ENCODE measurements at places on chromosomes 1 and 21. TPM values are rescaled to one million over a fixed set of nuclear protein-coding genes. Genes with fewer than 3 reads are reported as not detected.

DNA sequence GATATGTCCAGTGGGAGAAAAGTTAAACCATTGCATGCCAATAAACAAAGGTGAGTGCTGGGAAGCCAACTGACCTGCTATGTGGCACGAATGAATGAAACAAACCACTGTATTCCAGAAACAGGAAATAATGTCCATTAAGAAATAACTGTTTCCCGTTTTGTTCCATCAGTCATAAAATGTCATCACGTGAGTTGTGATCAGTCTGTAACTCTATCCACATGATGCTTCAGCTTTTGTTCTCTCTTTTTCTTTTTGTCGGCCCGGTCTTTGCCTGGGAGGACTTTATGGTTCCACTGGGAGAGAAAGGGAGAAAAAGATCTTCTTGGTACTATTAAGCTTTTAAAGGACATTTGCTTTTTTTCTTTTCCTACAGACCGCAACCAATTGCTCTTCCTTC lies 179.9 kb downstream of the TGFB2 start:
- no peak for DNase-seq

- DNase-seq, result no peak
Measured at GRCh38 chr1:161115132-161115711, 2.6 kb downstream of the PFDN2 start.

DNA sequence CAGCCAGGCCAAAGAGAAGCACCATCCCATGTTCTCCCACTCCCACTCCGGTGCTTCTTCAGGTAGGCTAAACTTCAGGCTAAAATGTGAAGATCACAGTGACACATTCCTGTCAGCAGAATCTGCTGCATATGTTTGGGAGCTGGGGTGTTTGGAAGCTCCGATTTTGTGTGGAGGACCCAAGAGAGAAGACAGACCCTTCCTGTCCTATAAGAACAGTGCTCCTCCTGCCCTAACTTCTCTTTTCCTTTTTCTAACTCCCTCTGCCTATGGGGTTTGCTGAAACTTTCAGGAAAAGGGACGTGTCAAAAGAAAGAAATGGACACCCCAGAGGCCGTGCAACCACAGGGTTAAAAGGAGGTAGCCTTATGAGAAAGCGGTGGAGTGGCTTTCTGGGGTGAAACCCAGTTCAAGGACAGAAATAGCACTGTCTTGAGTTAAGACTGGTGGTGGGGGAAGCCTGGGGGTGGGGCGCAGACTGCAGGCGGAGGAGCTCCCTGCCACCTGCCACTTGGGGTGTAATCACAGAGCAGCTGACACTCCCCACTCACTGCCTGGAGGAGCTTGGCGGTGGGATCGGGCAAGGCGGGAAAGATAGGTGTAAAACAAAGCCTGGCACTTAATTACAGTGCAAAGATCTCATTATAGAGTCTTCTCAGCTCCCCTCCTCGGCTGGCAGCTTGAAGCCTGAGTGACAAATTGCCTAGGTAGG lies 645 bp upstream of the TLR5 start:
- DNase-seq, result no peak

- DNase-seq, result no peak
Measured at GRCh38 chr21:35530766-35531165, 481.7 kb upstream of the RUNX1 start.

DNA sequence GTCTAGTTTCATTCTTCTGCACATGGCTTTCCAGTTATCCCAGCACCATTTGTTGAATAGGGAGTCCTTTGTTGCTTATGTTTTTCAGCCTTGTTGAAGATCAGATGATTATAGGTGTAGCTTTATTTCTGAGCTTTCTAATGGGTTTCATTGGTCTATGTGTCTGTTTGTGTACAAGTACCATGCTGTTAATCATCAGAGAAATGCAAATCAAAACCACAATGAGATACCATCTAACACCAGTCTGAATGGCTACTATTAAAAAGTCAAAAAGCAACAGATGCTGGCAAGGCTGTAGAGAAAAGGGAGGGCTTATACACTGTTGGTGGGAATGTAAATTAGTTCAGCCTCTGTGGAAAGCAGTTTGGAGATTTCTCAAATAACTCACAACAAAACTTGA lies 321.5 kb upstream of the PTBP2 start:
- DNase-seq, result no peak

DNA sequence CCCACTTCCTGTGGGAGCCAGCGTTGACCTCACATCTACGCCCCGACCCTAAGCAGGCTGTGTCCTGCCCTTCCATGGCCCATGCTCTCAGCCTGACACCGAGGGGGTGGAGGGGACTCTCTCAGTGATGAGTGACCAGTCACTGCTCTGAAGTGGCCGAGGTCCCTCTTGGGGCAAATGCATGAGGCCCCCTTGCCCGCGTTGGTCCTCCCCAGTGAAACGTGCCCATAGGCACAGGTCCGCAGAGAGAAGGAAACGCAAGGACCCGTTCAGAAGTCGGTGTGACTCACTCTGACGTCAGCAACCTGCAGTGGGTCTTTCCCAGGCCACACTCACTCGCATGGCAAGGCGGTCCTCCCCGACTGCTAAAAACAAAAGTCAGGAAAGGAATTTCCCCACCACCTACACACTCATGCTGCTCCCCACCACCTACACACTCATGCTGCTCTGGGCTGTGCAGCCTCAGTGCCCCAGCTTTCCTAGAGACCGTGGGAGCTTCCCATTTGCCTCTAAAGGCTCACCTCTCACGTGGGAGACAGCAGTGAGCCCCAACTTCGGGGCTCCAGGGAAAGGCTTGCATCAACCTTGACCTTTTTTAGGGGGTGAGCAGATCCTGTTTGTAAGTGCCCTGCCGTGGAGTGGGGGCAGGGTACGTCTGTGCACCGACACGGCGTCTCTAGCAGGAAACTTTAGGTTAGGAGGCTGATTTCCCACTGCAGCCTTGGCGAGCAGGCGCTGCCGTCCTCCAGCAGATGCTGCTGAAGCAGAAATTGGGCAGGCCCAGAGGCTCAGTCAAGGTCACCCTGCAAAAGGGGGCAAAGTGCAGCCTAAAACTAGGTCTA lies 11.4 kb downstream of the UBASH3A start:
- no peak for DNase-seq

DNA sequence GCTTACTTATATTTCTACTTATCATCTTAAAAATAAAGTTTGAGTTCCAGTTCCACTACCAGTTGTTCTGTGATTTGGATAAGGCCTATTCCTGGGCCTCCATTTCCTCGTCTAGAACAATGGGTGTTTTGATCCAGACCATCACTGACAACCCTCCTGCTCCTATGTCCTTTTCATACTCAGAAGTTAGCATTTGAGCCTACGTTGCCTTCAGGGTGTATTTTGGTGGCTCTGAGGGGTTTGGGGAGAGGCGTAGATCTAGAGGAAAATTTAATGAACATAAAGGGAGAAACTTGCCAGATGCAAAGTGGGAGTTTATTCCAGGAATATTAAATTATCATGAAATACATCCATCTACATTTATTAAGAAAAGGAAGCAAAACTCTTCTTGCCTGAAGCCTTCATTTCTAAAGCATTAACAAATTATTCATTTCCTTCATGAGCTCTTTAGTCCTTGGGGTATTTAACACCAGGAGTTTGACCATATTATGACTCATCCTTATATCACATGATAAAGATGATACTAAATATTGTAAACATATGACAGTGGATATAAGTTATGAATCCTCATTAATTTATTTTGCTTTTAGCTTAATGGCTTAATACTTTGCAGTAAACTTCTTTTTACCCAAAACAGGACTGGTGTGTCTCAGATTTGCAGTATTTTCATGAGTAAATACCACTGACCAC lies 47.2 kb upstream of the SYT14 start:
- no peak for DNase-seq

DNA sequence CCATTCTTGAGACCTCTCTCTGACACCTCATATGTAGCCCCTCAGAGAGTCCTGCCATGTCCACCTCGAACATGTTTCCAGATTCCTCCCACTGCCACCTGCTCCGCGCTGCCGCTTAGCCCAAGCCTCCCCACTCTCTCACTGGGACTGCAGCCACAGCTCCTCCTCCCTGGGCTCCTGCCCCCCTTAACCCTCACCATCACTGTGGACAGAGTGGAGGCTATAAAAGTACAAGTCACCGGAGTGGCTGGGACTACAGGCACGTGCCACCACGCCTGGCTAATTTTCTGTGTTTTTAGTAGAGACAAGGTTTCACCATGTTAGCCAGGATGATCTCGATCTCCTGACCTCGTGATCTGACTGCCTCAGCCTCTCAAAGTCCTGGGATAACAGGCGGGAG lies 77.0 kb downstream of the VWA5B1 start:
- DNase-seq, result no peak

- no peak for DNase-seq
Measured at GRCh38 chr1:11373895-11374747, 101.1 kb downstream of the UBIAD1 start.

DNA sequence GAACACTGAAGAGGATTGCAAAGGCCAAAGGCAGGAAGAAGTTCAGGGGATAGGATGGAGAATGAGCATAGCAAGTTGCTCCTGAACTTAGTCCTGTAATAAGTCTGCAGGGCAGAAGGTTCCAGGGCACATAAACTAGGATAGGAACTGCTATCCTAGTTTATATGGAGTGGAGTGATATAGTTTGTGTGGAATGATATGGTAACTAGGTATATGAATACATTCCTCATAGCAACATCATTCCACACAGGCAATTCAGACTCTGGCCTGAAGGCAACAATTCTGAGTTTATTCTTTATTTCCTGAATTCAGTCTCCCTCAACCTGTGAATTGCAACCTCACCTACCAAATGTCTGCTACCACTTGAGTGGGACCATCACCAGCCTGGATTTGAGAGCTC lies 154.9 kb upstream of the GREM2 start:
- DNase-seq, result no peak

- no peak for DNase-seq
Measured at GRCh38 chr21:33654412-33654811, 12.1 kb downstream of the ITSN1 start.

DNA sequence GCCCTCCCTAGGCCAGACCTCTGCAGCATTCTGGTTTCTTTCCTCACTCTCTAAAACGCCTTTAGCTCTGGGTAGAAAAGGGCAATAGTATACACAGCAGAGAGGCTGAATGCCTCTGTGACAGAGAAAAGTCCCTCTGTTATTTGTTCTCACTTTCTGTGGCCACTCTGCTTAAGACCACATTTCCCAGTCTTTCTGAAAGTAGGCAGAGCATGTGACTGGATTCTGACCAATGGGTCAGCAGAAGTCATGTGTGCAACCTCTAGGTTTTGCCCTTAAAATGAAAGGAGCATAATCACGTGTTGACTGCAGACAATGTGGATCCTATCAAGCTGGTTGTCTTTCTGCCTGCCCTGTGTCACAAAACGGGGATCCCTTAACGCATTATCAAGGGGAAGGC lies 79.7 kb upstream of the MARK1 start:
- DNase-seq, result no peak

- DNase-seq, result no peak
Measured at GRCh38 chr1:173915596-173915995, 1.5 kb downstream of the SERPINC1 start.

- DNase-seq, result no peak
Measured at GRCh38 chr1:8516793-8517556, 199.1 kb downstream of the SLC45A1 start.

DNA sequence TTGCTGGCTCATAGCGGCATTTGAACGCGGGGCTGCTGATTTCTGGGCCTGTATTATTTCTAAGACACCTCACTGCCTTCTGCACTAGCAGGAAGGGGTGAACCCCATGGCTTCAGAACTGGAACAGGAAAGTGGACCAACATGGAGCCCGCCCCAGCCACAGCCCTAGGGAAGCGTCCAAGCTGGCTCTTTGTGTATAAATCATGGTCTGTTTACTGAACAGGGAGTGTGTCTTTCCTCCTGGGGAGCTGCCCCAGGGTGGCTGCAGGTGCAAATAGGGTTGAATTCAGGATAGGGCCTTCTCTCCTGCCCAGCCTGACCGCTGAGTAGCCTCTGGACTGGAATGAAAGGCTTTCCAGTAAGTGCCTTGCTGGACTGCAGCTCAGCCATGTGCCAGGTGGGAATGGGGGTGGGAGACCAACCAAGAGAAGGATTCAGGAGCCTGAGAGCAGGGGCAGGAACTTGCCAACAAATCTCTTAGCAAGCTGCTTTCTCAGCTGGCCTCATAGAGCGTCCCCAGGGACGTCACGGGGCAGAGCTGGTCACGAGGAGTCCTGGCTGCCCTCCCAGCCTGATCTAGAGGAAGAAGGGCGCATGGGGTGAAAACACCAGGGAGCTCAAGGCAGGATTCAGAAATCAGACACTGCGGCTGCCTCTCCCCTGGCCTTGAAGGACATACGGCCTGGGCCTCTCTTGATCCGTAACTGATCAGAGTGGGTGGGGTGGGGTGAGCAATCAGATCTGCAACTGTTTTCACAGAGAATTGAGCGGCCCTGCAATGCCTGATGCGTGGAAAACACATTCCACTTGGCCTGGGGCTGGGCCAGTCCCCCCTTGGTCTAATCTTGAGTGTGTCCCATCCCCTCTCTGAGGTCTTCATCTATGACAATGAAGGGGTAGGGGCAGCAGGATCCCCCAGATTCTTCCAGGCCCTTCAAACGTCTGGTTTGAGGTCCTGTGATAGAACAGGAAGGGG lies 56.5 kb upstream of the SELENON start:
- no peak for DNase-seq

- DNase-seq, result no peak
Measured at GRCh38 chr1:247360116-247360898, 28.6 kb upstream of the ZNF496 start.

DNA sequence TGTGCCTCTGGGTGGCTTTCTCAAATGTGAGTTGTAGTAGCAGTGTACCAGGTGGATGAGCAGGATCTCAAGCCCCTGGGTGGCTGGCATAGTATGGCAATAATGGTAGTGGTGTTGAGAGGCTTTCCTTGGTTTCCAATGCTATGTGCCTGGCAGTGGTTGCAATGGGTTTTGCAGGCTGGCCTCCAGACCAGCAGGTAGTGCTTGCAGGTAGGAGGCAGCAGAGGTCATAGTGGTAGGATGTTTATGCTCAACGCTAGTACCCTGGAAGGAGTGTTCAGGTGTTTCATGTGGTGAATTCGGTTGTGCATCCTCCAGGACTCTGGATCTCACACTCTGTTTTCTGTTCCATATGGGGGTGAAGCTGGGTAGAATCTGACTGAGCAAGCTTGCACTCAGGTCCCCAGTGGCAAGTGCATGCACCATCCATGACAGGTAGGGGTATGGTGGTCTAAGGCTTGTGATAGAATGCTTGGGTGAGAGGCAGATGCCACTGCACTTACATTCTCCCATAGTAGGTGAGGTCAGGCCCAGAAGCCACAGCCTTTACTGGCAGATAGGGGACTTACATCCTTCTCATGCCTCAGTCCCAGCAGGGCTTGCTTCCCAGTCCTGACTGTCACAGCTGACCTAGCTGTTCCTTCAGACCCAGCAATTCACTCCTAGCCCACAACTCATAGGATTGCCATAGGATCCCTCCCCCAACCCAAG lies 410.5 kb upstream of the LRRC7 start:
- DNase-seq, result no peak

GRCh38 chr1:227728059-227728891 lies 6.8 kb downstream of the JMJD4 start:
- DNase-seq, result peak; percentile 38

GRCh38 chr1:157245823-157246222 lies 107.6 kb upstream of the ETV3 start:
- DNase-seq, result no peak

- DNase-seq, result no peak
Measured at GRCh38 chr21:46065914-46066551, 31.9 kb upstream of the COL6A2 start.

Gene NOS1AP
- polyA plus RNA-seq, result 9.4 TPM

Gene IL10
- 2.6 TPM for polyA plus RNA-seq

Gene SORT1
- polyA plus RNA-seq, result 56.4 TPM

Gene LCE2B
- not detected for polyA plus RNA-seq

Gene ZNF648
- 1.9 TPM for polyA plus RNA-seq

Gene QSOX1
- 52.3 TPM for polyA plus RNA-seq

Gene TMCC2
- polyA plus RNA-seq, result 18.4 TPM

Gene MAP3K6
- polyA plus RNA-seq, result 9.5 TPM

Gene PRDX6
- polyA plus RNA-seq, result 372 TPM

Gene KIF21B
- 2.6 TPM for polyA plus RNA-seq

Gene DISP3
- 1.0 TPM for polyA plus RNA-seq

Gene CNKSR1
- polyA plus RNA-seq, result 18.4 TPM

Data from left renal pelvis (tissue), 4 donors.